ENCODE measurements at places on chromosomes 3 and 15. TPM values are rescaled to one million over a fixed set of nuclear protein-coding genes. Genes with fewer than 3 reads are reported as not detected.

The SPATA12 gene
- not detected for total RNA-seq

The DYNLT2B gene
- total RNA-seq: 8.7 TPM

The ARF4 gene
- total RNA-seq: 273 TPM

The CDC25A gene
- 1.3 TPM for total RNA-seq

The CHRD gene
- total RNA-seq: 1.4 TPM

Measured in smooth muscle cell of bladder (primary cell).